Left lung (tissue), 14 donors: ENCODE measurements at places on chromosomes 7 and 10. TPM values are rescaled to one million over a fixed set of nuclear protein-coding genes. Genes with fewer than 3 reads are reported as not detected.

DNA sequence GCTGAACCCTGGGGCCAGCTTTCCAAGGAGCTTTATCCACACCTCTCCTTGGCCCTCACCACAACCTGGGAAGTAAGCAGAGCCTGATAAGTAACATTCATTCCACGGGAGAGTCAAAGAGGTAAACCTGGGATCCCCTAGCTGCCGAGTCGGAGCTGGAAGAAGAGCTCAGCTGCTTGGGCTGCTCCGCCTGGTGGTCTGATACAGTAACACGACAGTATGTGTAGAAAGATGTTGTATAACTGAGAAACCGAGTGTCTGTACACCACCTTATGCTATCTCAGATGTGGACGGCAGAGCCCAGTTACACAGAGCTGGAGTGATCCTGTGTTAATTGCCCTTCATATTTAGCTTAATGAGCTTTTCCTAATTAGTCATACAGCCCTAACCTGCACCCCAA is 151.3 kb upstream of the KMT2E start:
- no peak for DNase-seq

DNA sequence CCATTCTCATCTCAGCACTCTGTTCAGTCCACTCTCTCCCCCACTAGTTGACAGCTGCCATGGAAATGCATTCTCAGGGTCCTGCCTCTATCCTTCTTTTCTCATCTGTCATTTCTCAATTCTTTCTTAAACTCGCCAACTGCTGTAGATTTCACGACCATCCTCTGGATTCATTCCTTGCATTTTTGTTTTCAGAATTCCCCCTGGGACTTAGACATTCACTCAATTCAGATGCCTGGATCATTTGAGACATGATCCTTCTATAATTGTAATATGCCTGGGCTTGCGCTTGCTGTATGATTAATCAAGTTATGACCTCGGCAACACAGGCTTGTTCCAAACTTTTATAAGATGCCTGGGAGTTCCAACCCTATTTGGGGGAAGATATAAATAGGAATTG is 104.5 kb downstream of the RAB11FIP2 start:
- no peak for DNase-seq

GRCh38 chr7:87512906-87513305 is 37.4 kb upstream of the ABCB4 start:
- no peak for DNase-seq

GRCh38 chr10:13338390-13339110 is 9.5 kb downstream of the SEPHS1 start:
- DNase-seq = no peak

DNA sequence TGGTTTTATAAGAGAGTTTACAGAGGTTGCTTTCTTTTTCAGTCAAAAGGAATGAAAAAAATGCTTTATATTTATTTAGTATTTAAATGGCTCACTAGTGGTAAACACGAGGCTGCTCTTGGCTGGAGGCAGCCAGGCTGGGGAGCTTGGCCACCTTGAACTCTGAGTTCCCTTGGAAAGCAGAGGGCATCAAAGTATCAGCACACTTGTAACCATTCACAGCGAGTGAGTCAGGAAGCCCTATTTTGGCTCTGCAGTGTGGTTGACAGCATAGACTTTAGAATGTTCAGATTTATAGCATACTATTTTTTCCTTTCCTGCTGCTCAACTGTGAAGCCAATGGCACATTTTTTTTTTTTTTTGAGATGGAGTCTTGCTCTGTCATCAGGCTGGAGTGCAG is 51.6 kb downstream of the CYCS start:
- no peak for DNase-seq

DNA sequence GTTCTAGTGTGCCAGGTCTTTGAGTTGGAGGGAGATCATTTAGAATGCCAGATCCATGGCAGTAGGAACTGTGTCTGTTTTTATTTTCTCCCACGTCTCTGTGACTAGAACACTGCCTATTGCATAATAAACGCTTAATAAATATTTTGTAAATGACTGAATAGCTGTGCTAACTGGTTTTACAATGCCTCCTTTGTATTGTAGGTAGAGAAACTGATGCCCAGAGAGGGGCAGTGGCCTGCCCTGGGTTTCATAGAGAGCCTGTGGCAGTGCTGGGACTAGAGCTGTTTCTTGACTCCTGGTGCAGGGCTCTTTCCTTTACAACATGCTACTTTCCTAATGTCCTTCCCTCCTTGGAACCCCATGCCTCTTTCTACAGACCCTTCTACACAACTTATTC is 2.5 kb downstream of the TAS2R5 start:
- no peak for DNase-seq

GRCh38 chr10:129467359-129468064 is 471 bp downstream of the MGMT start:
- DNase-seq = peak; percentile 45

DNA sequence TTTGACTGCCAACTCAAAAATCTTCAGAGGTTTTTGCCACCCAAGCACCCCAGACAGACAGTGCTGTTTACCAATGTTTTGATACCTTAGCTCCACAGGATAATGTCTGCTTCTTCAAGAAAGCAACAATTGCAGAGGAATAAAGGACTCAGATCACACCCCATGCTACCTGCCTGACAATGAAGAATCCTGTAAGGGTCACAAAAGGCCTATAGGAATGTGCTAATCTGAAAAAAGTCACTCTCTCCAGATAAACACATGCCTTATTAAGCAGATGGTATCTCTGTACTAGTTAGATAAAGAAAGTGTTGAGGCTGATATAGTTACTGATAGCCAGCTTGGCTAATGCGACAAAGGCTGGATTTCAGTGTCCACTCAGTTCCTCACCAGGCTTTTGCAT is 1076.7 kb upstream of the SORCS1 start:
- DNase-seq = no peak

- peak; percentile 92 for DNase-seq
Observed at GRCh38 chr10:44978570-44979280, at the start of gene DEPP1. DEPP1 (minus strand) TSS chr10:44978809; CDS start chr10:44978030, 779 bp downstream.

The FAM25G gene
- polyA plus RNA-seq = not detected

The VAX1 gene
- polyA plus RNA-seq = not detected
